Suppressor macrophage treated with lipopolysaccharide for 4 hours (primary cell): ENCODE measurements at places on chromosomes 1 and 21.

DNA sequence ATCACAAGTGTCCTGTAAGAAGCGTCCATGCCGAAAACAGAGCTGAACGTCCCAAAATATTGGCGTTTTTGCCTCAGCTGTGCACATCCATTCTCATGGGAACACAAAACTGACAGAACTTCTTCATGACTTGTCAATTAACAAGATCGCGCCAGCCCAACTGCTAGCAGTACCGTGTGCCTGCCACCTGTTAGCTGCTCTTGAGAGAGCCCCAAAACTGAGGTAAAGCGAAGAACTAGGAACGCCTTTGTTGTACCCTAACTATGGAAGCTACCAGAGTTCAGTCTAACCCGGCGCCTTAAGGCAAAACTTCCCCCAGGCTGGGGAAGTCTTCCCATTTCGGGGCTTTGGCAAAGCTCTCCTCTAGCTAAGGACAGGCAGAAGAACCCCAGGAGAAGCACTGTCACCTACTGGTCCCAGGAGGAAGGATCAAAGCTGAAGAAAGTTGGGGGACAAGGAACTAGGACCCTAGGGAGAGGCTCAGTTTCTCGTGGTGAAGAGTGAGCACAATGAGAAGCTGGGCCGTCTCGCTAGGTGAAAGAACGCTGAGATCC, 719 bp downstream of the EYA3 start:
- peak; percentile 45 for DNase-seq

DNA sequence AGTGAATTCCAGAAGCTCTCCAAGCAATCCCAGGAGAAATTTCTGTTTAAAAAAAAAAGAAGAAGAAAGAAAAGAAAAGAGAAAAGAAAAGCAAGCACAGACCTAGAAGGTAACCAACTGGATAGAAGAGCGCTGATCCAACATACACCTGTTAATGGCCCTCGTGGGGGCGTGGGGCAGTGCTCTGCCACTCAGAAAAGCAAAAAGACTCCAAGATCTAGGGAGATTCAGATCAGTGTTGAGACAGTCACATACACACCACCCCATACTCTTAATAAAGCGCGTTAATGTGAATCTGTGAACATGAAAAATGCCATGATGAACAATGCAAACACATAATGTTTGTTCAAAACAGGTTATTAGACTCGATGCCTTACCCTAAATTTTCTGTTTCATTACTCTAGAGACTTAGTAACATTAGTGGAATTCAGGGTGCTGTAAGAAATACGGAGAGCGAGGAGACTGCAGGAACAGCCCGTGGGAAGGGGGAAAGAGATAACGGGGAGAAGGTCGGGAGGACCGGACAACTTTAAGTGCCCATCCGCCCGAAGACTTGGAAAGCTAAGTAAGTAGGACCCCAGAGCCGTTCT, 406 bp downstream of the NME7 start:
- DNase-seq: no peak

DNA sequence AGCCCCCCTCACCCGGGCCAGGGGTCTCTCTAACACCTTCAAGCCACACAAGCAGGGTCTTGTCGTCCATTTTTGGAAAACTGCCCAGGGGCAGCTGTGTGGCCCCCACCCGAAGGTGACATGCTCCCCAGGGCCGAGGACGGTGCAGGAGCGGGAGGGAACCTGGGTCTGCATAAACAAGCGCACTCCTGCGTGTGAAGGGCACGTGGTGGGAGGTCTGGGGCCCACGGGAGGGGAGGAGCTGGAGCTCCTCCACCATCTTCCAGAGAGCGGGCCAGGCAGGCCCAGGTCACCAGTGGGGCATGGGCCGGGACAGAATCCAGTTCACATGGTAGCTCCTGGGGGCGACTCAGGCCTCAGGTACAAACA, 16.5 kb downstream of the CFAP74 start:
- DNase-seq: no peak

- DNase-seq: no peak
These were observed 8.4 kb downstream of the TRAF5 start for GRCh38 chr1:211334986-211335385.

- DNase-seq: no peak
These were observed 31.4 kb upstream of the PKP1 start for GRCh38 chr1:201251851-201252430.

- DNase-seq: no peak
These were observed 44.7 kb downstream of the MAST2 start for GRCh38 chr1:45848097-45848496.

- peak; percentile 47 for DNase-seq
These were observed 26.2 kb downstream of the ARHGEF10L start for GRCh38 chr1:17565461-17566252.

GRCh38 chr1:230171356-230172015, 104.4 kb downstream of the GALNT2 start:
- no peak for DNase-seq

- DNase-seq: no peak
These were observed 34.5 kb downstream of the POFUT2 start for GRCh38 chr21:45253180-45253579.
